Right atrium auricular region (tissue), 2 donors: ENCODE measurements at places on chromosomes 13 and 19. TPM values are rescaled to one million over a fixed set of nuclear protein-coding genes. Genes with fewer than 3 reads are reported as not detected.

GRCh38 chr19:17929056-17929455 lies 3.8 kb upstream of the CCDC124 start:
- no peaks in the 10 kb centered on the region for H3K36me3 ChIP-seq
- no peaks in the 10 kb centered on the region for H3K27me3 ChIP-seq
- H3K27ac ChIP-seq, result no peak overlapping the region
- no peak for DNase-seq

The LPAR2 gene
- 3.1 TPM for total RNA-seq

GRCh38 chr19:3544742-3545668 lies 6.0 kb downstream of the TEKTIP1 start:
- H3K36me3 ChIP-seq, result no peaks in the 10 kb centered on the region
- no peaks in the 10 kb centered on the region for H3K27me3 ChIP-seq
- no peak overlapping the region for H3K4me3 ChIP-seq
- DNase-seq, result peak; percentile 75
- H3K4me1 ChIP-seq, result no peaks in the 10 kb centered on the region
- no peak overlapping the region for H3K27ac ChIP-seq

DNA sequence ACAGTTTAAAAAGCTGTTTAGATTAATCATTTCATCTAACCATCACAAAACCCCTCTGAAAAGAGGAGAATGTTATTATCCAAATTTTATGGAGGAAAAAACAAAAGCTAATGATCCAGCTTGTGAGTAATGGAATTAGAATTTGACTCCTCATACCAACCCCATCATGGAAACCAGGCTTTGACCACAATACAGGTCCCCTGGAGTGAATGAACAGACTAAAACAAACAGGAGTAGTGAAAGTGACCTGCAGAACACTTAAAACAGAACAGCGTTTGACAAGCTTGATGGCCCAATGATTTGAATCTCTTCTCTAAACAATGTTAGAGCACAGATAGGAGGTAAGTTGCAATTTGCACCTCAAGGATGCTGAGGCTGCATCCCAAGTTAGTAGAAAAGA lies 230.0 kb downstream of the DCT start:
- no peak overlapping the region for H3K4me3 ChIP-seq
- no peak overlapping the region for H3K27ac ChIP-seq
- no peaks in the 10 kb centered on the region for H3K27me3 ChIP-seq
- no peaks in the 10 kb centered on the region for H3K4me1 ChIP-seq
